ENCODE measurements at places on chromosomes 3 and 15.

DNA sequence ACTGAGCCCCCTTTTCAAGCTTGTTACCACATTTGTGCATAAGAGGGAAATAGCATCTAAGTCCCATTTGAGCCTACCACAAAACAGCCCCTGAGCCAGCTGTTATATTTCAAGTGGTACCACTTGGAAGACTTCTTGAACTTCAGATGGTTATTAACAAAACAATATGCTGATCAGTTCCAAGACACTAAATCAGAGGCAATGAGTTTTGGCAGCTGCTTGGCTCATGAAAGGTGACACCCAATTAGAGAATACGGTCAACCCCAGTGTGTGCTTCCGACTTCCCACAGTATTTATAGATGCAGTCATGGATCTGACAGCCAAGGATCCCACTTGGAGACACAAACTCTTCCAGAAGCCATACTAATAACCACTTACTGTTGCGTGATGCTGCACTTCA, 469.6 kb upstream of the PPP2R3A start:
- H3K4me1 ChIP-seq, result no peaks in the 10 kb centered on the region
- H3K27me3 ChIP-seq, result no peaks in the 10 kb centered on the region
- no peaks in the 10 kb centered on the region for H3K36me3 ChIP-seq

GRCh38 chr15:62306851-62307504, 141.9 kb upstream of the C2CD4B start:
- peaks cover 2% of the 10 kb centered on the region for H3K4me1 ChIP-seq
- no peaks in the 10 kb centered on the region for H3K36me3 ChIP-seq
- H3K27me3 ChIP-seq, result no peaks in the 10 kb centered on the region
- no peak overlapping the region for H3K4me3 ChIP-seq

GRCh38 chr3:132605374-132605792, 8.3 kb downstream of the ACKR4 start:
- DNase-seq, result no peak
- peaks cover 33% of the 10 kb centered on the region for H3K4me1 ChIP-seq
- no peaks in the 10 kb centered on the region for H3K27me3 ChIP-seq
- H3K27ac ChIP-seq, result peak overlapping the region; percentile 82
- H3K4me3 ChIP-seq, result no peak overlapping the region
- H3K36me3 ChIP-seq, result peaks cover 4% of the 10 kb centered on the region

GRCh38 chr3:68973639-68974038, 39.8 kb downstream of the EOGT start:
- no peaks in the 10 kb centered on the region for H3K27me3 ChIP-seq
- H3K4me1 ChIP-seq, result no peaks in the 10 kb centered on the region
- peaks cover 33% of the 10 kb centered on the region for H3K36me3 ChIP-seq
- no peak overlapping the region for H3K27ac ChIP-seq

GRCh38 chr15:38658431-38658830, 93.8 kb upstream of the RASGRP1 start:
- H3K4me1 ChIP-seq, result no peaks in the 10 kb centered on the region
- DNase-seq, result no peak
- H3K27me3 ChIP-seq, result no peaks in the 10 kb centered on the region
- no peak overlapping the region for H3K27ac ChIP-seq
- H3K4me3 ChIP-seq, result no peak overlapping the region

DNA sequence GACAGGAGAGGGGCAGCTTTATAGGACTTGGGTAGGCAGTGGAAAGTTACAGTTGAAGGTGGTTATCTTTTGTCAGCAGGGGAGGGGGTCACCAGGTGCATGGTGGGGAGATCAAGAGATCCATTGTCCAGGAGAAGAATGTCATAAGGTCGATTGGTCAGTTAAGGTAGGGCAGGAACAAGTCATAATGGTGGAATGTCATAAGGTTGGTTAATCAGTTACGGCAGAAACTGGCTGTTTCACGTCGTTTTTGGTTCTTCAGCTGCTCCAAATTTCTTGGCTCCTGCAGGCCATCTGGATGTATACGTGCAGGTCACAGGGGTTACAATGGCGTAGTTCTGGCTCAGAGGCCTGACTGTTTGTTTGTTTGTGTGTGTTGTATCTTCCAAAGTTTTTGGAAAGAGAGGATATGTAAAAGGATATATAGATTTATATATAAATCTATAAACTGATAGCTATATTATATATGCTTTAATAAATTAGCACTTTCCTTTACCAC, 565.1 kb downstream of the ZNF385D start:
- H3K4me3 ChIP-seq, result no peak overlapping the region
- no peak overlapping the region for H3K27ac ChIP-seq
- H3K36me3 ChIP-seq, result no peaks in the 10 kb centered on the region
- no peaks in the 10 kb centered on the region for H3K4me1 ChIP-seq
- no peaks in the 10 kb centered on the region for H3K27me3 ChIP-seq
- DNase-seq, result no peak

DNA sequence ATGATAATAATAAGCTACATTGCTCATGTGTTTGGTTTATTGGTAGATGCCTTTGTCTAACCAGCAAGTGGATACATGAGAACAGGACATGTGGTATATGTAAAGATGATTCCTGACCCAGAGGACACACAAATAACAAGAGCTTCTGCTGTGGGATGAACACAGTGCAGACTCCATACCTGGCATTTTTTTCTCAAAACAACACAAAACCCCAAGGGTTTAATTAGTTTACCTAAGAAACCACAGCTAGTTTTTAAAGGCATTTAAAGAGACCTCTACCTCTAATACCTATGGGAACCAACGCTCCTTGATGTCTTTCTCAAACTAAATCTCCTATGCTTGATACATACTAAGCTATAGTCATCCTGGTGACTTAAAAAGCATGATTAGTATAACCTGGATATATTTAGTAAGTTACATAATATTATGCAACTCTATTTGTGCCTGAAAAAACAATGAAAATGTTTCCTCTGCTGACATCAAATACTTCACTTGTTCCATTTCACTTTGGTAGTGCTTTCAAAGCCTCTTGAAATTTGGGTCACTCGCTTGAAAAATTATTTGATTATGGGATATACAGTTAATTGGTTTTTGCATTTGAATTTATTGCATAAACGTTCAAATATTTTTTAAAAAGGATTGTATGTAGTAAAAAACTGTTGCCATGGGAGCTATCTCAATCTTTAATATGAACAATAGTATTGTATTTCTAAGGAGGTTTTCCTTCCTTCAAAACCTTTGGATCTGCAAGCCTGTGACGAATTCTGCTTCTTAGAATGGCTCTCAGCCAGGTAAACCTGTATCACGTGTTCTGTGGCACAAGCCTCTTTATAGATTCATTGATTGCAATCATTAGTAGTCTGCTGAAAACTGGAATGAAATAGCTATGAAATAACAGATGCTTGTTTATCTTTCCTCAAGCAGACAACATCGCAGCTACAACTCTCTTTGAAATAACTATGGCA, 233.0 kb upstream of the KCNMB2 start:
- H3K27me3 ChIP-seq, result no peaks in the 10 kb centered on the region
- H3K27ac ChIP-seq, result no peak overlapping the region
- H3K36me3 ChIP-seq, result no peaks in the 10 kb centered on the region

GRCh38 chr3:115227461-115227860, 80.4 kb upstream of the ZBTB20 start:
- H3K4me1 ChIP-seq, result no peaks in the 10 kb centered on the region
- no peak overlapping the region for H3K27ac ChIP-seq
- H3K4me3 ChIP-seq, result no peak overlapping the region
- no peaks in the 10 kb centered on the region for H3K36me3 ChIP-seq
- DNase-seq, result no peak

DNA sequence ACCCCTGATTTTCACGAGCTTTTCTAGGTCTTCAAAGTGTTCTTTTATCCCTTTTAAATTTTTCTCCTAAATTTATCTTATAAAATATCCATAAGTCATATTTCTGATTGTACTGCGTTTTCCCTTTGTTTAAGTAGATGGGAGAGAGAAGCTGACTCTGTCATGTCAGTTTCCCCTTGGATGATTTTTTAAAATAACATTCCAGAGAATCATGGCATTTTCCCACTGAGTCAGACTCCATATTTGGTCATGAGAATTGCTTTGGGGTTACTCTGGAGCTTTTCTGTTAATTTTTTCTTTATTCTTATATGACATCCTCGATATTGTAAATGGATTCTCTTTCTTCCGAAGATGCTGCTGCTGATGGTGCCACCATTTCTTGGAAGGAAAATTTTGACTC, 28.6 kb upstream of the UMPS start:
- no peak for DNase-seq
- no peaks in the 10 kb centered on the region for H3K4me1 ChIP-seq
- no peak overlapping the region for H3K4me3 ChIP-seq
- no peak overlapping the region for H3K27ac ChIP-seq
- H3K27me3 ChIP-seq, result no peaks in the 10 kb centered on the region

All from ascending aorta (tissue), 2 donors.